ENCODE measurements at places on chromosomes 1 and 21.

DNA sequence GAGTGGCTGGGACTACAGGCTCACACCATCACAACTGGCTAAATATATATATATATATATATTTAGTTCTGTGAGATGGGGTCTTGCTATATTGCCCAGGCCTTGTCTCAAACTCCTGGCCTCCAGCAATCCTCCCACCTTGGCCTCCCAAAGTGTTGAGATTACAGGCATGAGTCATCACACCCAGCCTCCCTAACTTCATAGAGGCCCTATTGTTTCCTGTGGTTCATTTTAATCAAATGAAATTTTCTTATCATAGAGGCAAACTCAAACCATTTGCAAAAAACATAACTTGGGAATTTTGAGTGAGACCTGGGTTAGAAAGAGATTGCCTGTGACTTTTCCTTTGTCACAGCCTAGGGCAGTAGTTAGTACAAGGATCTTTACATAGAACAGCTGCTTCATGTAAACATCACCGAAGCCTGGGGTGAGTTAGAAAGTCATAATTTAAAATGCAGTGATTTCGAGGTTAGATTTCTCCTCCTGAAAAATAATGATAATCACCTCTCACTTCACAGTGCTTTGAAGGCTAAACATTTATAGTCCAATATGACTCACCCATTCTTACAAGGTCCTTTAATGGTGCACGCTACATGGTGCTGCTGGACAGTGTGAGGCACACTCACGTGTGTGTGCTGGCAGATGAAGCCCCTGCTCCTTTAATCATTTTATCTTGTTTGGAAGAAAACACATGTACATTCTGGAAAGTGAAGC is 188.9 kb downstream of the RHOU start:
- DNase-seq: no peak

DNA sequence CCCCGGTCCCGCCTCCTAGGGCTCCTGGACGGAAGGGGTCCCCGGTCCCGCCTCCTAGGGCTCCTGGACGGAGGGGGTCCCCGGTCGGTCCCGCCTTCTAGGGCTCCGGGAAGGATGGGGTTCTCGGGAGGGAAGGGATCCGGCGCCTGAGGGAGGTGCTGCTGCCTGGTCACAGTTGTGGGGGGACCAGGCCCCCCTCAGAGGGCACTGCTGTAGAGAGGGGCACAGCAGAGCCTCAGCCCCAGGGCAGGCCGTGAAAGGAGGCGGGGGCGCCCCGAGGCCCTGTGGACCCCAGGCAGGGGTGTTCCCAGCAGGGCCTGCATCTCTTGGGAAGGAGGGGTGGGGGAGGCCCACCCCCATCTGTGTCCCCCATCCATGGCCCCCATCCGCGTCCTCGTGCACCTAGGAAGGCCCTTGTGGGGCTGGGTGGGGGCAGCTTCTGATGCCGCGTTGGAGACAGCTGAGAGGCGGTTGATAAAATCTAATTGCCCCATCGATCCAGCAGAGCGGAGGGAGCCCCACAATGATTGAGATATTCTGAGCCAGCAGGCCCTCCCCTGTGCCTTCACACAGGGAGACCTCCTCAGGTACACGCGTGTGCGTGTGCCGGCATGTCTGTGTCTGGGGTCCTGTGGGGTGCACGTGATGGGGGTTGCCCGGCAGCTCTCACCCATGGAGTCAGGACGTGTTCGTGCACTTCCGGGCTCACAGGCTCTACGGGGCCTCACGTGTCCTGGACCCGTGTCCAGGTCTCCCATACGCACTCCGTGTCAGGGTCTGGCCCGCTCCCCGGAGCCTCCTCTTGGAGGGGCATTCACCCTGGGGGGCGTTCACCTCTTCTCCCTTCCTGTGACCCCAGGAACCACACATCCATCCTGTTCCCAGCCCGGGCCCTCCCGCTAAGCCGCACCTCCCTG is 12.9 kb downstream of the SAMD11 start:
- DNase-seq: no peak

- DNase-seq: no peak
Measured at GRCh38 chr1:225548140-225548857, 104.6 kb downstream of the ENAH start.

DNA sequence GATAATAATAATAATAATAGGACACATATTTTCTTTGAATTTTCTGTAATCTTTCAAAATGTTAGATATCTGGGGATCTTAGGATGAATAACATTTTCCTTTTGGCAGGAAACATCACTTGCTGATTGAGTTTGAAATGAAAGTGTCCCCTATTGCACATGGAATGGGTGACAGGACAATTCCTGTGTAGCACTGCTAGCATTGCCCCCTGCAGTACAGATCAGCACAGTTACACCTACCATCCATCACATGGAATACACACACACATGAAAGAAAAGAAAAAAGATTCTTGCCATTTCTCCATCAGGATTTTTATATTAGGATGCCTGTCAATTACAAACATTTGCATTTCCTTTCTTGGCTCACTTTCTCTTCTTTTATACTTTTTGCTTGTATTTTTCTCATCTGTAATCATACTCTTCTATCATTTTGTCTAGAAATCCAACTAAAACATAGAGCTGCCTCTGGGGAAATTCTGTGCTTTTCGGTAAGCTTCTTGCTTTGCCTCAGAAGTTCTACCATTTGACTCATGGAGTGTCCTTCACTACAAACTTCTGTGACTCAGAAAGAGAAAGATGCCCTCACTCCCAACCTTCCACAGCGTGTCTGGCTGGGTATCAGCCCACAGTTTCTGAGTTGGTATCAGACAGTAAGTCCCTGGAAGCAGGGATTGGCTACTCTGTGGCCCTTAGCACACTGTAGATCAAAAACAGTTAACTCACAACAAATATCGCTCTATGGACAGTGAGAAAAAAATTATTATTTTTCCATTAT is 641.2 kb downstream of the PTPRC start:
- DNase-seq: peak; percentile 9

- DNase-seq: no peak
Measured at GRCh38 chr1:11142618-11143391, 43.1 kb upstream of the EXOSC10 start.

- DNase-seq: no peak
Measured at GRCh38 chr1:153560771-153561465, 4.7 kb downstream of the S100A2 start.

DNA sequence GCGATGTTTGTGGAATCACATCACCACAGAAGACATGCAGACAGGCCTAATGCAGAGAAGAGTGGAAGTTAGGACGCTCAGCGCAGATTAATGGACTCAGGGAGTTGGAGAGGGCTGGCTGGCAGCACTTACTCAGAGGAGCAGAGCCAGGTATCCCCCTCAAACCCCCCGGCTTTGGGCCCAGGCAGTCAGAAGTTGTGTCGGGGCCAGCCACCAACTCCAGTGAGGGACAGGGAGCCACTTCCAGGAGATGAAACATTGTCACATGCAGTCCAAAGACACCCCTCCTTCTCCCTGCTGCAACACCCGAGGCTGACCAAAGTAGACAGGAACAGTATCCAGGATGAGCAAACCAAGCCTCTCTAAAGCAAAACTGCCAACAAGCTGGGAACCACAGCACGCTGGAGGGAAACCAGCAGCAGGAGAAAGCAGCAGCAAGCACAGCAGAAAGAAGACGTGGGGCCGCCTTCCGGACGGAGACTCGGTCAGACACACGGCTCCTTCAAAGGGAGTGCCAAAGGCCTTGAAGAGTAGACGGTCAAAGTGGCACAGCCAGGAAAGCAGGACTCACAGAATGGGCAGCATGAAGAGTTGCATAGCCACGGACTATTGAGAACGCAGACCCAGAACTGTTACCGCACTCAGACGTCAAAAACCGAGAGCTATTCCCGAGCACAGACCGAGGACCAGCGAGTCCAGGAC is 149.3 kb downstream of the PCBP3 start:
- DNase-seq: no peak

GRCh38 chr21:42063191-42063570 is 7.9 kb upstream of the UMODL1 start:
- no peak for DNase-seq

DNA sequence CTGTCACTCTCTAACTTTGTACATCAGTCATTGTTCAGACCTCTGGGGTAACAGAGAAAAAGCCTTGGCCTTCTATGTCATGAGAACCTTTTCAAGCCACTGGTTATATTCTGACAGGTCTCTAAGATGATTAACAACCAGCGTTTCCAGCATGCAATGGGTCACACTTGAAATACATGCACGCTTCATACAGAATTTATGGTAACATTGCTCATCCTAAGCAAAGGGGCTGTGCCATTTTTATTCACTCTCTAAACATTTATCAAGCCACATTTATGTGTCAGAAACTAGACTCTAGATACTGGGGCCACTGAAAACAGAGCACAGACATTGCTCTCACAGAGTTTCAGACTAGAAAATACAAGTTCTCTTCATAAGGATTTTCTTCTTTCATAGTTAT is 501.4 kb upstream of the DAB1 start:
- DNase-seq: no peak

Measured in activated T-cell treated with anti-CD3 and anti-CD28 coated beads for 48 hours (primary cell).